Activated CD8-positive, alpha-beta memory T cell treated with anti-CD3 and anti-CD28 coated beads, Interleukin-2, amount 10 ng/mL, durations not matched to agents 7 days and 5 days (primary cell): ENCODE measurements at places on chromosomes 3 and 15. TPM values are rescaled to one million over a fixed set of nuclear protein-coding genes. Genes with fewer than 3 reads are reported as not detected.

The SMCO1 gene
- total RNA-seq: not detected

The MESP2 gene
- total RNA-seq: not detected

The PEX5L gene
- 1.1 TPM for total RNA-seq

The CNTN4 gene
- not detected for total RNA-seq

The STAG1 gene
- total RNA-seq: 44.8 TPM
